SW480 (cell line): ENCODE measurements at places on chromosomes 7 and 10.
A peak's percentile ranks its signal among the peaks of the same experiment; 100 is the strongest.

DNA sequence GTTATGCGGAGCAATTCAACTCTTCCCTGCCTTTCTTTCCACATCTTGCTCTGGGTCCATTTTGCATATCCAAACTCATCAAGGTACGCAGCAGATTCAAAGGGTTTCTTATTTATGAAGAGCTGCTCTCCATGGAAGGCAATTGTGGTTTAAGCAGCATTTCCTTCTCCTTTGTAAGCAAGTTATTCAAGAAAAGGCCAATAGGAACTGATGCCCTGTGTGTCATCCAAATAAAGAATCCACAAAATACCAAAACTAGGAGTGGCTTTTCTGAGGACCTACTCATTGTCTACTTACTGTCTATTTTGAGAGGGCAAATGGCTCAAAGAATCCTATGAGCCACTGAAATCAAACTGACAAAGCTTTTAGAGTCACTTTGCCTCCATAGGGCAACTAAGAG, 253.1 kb downstream of the PTEN start:
- no peak for DNase-seq

DNA sequence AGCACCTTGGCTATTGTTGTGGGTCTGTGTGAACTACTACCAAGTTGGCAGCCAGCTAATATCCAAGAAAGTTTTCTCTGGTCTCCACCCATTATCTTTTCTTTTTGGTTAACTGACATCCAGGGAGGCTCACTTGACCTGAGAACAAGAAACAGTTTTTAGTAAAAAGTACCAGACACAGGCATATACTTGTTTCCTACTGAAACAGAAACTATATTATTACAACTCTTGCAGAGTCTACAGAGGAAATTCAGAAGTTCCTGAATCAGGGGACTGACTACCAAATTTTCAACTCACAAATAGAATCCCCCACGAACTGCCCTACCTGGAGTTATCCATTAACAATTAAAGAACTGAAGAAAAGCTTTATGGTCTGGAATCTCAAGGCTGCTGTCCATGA, 168.9 kb downstream of the KCND2 start:
- DNase-seq = no peak

- DNase-seq = no peak
Measured at GRCh38 chr7:116740755-116741462, 68.9 kb downstream of the MET start.

- DNase-seq = no peak
Measured at GRCh38 chr10:13998163-13998835, 332.4 kb downstream of the FRMD4A start.

- DNase-seq = no peak
Measured at GRCh38 chr7:32108651-32109050, 38.4 kb upstream of the PDE1C start.

DNA sequence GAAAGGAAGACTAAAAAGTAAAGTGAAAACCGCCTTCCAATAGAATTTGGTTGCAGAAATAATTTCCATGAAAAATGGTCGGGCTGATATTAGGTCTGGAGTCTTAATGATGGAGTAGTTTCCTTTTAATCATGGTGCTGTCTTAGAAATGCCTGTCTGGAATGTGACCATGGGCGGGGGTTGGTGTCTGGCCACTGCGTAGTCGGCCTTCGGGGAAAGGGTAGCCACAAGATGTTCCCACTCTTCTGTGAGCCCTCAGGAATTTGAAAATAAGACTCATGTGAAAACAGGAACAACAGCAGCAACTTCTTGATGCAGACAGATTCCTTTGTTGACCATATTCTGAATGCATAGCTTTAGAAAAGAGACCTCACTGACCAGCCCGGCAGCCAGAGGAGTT, 176.8 kb downstream of the KIAA1217 start:
- no peak for DNase-seq

GRCh38 chr7:74617180-74617744, 40.3 kb upstream of the GTF2I start:
- no peak for DNase-seq

GRCh38 chr7:158317238-158318205, 270.1 kb downstream of the PTPRN2 start:
- no peak for DNase-seq

GRCh38 chr7:46664453-46664852, 743.4 kb upstream of the IGFBP3 start:
- DNase-seq = no peak

- DNase-seq = no peak
Measured at GRCh38 chr7:127758105-127758504, 106.1 kb downstream of the SND1 start.

- no peak for DNase-seq
Measured at GRCh38 chr10:17650416-17650815, 6.5 kb downstream of the STAM start.

DNA sequence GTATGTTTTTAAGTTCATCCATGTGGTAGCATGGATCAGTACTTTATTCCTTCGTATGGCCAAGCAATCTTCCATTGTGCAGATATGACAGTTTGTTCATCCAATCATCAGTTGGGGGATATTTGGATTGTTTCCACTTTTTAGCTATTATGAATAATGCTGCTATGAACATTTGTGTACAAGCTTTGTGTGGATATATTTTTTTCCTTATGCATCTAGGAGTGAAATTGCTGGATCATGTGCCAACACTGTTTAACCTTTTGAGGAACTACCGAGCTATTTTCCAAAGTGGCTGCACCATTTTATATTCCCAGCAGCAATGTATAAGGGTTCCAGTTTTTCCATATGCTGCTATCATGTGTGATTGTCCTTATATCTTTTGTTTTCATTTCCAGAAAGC, 140.1 kb downstream of the HIBADH start:
- no peak for DNase-seq

- DNase-seq = no peak
Measured at GRCh38 chr10:57692255-57692980, 575.3 kb downstream of the IPMK start.

DNA sequence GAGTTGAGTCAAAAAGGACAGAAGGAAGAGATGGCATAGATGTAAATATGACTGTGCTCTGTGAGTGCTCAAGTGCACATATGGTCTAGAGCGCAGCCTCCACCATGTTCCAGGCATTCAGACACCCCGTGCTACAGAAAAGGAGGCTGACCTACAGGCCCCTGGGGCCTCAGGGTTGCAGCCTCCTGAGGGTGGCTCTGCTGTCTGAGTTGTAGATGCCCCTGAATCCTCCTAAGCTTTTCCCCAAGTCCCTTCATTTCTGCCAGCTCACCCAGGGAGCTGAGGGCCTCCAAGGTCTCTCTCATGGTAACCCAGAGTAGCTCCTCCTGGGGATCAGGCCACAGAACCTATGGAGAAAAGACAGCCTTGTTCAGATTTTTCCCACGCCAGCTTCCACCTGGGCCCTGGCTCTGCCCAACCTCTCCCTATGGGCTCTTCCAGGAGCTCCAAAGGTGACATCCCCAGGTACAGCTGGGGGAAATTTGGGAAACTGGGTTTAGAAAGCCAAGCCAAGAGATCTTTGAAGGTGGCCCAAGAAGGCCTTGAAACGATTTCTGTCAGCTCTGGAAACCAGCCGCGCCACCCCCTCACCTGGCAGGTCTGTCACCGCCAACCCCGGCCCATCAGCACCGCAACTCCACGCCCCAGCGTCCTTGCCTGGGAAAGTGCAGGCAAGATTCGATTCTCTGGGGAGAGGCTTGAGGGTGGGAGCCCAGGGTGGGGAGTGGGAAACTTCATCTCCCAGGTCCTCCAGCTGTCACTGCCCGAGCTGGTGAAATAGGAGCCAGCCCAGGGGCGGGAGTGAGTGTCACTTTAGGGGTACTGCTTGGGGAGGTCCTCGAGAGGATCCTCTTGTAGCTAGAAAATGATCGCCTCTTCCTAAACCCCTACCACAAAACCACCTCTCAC, 2.4 kb downstream of the ZNF467 start:
- DNase-seq = no peak

DNA sequence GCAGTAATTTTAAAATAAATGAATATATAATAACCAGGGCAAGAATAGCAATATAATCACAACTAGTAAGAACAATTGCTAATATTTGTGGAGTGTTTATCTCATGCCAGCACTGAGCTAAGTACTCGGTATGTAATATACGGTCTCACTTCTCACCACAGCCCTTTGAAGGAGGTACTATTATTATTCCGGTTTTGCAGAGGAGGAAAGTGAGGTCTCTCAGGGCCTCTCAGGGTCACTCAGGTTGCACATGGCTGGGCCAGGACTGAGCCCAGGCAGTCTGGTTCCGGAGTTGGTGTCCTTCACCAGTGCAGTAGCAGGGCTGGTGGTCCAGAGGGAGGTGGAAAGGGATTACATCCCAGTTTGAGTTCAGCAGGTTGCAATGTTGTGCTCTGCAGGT, 80.9 kb downstream of the CHN2 start:
- DNase-seq = no peak

- no peak for DNase-seq
Measured at GRCh38 chr10:60627778-60628748, 150.2 kb upstream of the CDK1 start.

DNA sequence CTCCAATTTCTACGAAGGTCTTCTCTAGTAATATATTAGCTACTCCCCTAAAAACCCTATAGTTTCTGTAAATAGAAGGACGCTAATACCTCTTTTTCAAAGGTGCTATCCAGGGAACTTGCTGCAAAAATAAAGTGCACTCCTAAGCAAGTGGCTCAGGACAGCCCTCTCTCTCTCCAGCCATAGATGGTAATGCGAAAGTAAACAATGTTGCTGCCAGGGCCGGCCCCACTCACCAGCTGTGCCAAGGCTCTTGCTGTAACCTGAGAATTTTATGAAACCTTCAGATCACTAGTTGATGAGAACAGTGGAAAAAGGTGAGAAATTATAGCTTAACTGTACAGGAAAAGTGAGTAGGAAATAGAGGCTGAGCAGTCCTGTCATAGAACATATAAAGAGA, 10.9 kb upstream of the TAS2R39 start:
- DNase-seq = peak; percentile 20

- DNase-seq = peak; percentile 74
Measured at GRCh38 chr7:51545131-51545530, 228.5 kb upstream of the COBL start.

- DNase-seq = peak; percentile 27
Measured at GRCh38 chr10:108721874-108722273, 1201.4 kb downstream of the XPNPEP1 start.

GRCh38 chr10:29651767-29652166, 17.0 kb upstream of the SVIL start:
- DNase-seq = no peak

DNA sequence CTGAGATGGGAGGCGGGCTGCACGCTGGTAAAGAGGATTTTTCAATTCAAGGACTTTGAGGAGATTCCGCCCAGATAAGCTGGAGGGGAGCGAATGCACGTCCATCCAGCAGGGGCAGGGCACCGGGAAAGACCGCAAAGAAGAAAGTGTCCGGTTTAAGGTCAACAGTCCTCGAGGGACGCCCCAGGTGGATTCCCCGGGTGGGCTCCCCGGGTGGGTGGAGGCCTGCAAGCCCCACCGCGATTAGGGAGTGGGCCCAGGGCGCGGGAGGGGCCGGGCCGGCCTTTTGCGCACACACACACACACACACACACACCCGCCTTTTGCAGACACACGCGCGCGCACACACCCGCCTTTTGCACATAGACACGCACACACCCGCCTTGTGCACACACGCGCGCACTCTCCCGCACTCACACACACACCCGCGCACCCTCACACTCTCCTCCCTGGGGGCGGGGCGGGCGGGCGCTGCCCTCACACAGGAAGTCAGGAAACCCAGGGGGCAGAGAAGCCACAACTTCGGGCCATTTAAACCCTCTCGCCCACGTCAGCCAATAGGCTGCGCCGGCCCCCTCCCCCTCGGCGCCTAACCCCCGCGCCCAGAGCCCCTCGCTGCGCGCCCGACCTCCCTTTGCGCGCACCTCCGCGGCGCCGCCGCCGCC, 615 bp downstream of the ARHGAP12 start:
- peak; percentile 59 for DNase-seq

DNA sequence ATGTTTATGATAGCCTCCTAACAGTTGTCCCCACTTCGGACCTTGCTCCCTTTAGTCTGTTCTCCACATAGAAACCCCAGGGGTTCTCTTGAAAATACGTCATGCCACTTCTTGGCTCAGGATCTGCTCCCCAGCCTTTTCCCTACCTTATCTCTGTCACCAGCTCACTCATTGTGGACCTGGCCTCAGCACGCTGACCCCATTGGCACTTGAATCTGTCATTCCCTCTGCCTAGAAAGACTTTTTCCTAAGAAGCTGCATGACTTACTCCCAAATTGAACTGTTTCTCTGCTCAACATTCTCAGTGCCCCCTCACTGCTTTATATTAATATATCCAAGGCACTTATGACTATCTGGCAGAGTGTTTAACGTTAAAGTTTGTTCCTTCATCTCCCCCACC, 8.4 kb downstream of the EPDR1 start:
- DNase-seq = no peak
